Fibroblast of skin of right biceps (primary cell): ENCODE measurements at places on chromosomes 16 and 17.

- peak; percentile 22 for DNase-seq
Observed at GRCh38 chr16:47311738-47312505, 148.9 kb downstream of the ITFG1 start.

GRCh38 chr16:10668322-10669045 is 26.2 kb downstream of the TEKT5 start:
- no peak for DNase-seq

DNA sequence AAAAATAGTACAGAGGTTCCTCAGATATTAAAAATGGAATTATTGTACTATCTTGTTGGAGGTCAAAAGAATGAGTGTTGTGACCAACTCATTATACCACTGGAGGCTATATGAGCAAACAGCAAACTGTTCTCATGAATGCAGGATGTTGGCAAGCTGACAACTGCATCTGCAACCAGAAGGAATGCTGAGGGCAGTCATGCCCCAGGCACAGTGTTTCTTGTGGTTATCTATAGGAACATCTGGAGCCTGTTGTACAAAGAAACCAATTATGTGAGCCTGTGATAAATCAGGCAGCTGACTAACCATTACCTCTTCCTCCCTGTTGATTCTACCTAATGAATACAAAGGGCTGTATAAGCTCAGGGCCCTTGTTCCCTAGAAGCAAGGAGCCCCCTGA is 2057.1 kb downstream of the TP53TG3F start:
- DNase-seq, result no peak

DNA sequence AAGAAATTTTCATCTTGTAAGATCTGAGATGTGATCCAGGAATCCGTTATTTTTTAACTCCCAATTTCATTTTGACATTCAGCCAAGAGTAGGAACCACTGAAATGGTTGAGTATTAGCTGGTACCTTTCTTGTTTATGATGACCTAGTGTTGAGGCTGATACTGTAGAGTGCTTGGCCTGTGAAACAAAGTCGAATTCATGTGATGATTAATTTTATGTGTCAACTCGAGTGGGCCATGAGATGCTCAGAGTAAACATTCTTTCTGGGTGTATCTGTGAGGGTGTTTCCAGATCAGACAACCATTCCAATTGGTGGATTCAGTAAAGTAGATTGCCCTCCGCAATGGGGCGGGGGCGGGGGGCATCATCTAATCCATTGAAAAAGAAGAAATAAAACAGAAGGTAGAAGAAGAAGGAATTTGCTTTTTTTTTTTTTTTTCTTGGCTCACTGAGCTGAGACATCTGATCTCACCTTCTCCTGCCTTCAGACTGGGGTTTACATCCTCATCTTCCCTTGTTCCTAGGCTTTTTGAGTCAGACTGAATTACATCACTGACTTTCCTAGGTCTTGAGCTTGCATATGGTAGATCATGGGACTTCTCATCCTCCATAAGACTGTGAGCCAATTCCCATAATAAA is 264.6 kb upstream of the KCNJ16 start:
- no peak for DNase-seq

DNA sequence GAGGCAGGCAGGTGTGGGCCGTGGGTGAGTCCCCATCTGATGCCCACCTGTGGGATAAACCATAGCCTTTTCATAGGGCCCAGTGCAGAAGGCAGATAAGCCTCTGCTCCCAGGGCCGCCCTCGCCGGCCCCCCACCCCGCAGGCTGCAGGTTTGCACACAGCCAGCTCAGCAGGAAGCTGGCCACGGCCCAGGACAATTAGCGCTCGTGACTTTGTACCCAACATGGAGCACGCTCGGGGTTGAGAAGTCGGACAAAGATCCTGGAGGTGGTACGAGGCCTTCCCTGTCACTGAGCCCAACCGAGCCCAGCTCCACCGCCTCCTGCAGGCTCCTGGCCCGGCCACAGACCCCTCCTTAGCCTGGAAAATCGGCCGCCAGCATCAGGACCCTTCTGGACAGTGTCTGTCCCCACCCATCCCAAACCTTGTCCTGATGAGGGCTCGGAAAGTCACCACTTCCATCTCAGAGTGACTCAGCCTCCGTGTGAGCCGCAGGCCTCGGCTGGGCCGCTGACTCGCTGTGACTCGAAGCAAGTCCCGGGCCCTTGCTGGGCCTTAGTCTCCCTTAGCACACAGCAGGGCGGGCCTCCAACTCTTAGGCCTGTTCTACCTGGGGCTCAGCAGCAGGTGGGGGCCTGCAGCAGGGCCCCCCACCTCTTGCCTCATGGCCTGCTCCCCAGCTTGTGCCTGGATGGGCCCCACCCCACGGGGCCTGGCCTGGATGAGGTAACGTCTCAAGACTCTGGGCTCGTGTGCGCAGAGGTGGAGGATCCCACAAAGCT is 22.7 kb downstream of the FAM83G start:
- DNase-seq, result peak; percentile 81

GRCh38 chr17:82241926-82242697 is 13.3 kb downstream of the SLC16A3 start:
- peak; percentile 35 for DNase-seq

DNA sequence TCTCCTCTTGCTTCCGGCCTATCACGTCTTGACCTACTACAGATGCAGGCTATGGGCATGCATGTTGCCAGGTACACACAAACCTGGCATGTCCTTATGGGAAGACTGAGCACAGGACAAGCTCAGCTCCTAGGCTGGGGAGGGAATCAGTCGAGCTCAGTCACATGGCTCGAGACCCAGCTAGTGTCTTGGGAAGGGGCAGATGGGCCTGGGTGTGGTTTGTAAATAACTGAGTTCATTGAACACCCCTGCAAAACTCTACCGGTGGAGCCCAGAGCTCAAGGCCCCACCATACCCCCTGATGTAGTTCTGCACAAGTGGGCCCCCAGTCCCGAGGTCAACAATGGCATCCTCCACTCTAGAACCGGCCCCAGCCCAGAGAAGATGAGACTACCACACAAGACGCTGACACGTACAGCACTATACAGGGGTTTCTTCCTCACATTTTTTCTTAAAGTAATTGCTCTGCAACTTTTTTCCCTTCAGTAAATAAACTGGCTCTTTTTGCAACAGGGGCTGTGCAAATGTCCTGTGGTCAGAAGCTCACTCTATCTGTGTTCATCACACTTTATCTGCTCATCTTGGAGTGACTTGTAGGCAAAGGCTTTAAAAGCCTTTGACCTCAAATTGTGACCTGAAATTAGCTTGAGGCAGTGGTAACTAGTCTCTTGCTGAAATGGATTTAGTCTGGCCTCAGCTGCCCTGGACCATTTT is 22.9 kb downstream of the ZNHIT3 start:
- no peak for DNase-seq

DNA sequence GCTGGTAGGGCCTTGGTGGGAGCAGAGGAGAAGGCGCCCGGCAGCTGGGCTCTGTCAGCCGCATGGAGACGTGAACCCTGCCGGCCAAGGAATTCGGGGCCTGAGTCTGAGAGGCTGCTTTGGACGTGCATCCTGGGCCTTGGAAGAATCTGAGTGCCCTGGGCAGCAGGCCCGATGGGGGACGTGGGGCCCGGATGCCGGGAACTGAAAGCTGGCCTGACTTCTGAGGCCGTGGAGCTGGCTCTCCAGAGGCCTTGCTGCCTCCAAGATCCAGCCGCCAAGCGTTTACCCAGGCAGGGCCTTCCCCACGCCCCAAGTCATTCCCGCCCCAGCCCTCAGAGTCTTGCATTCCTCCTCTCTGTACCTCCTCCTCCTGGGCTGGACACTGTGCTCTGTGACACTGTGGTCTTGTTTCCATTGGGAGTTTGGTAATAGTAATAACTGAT is 37.2 kb downstream of the NKD1 start:
- no peak for DNase-seq

GRCh38 chr17:81428121-81428515 is 32.9 kb downstream of the BAHCC1 start:
- no peak for DNase-seq

DNA sequence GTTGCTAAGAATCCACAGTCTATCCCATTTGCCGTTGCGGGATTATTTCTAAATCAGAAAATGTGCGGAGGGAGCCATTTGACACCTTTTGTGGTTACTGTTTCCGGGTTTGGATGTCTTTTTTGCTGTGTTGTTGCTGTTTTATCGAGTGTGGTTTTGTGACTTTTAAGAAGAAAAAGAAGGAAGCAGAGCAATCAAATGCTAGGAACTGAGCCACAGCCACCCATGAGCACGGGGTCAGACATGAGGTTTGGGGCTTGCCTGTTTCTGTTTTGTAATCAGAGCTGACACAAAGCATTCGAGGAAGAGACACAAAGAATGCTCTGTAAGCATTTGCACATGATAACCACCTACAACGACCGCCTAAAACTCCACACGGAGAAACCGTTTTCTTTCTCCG is 53.1 kb upstream of the CHMP6 start:
- no peak for DNase-seq

DNA sequence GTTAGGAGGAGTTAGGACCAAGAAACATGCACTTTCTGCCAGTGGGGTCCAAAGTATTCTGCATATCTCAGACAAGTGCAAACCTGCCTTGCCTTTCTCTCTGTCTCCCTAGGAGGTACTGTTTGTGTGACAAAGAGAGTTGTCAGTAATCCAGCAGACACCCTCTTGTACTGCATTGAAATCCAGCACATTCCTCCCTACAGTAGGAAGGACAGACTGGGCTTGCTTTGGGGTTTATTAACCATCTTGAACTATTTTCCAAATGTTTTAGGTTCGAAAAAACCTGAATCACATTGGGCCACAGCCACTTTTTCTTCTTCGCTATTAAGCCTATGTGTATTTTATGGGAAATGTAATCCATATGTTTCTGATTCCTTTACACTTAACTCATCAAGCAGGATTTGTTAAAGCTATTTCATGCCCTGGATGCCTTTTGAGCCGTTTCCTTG is 204.2 kb upstream of the KCNJ16 start:
- DNase-seq, result peak; percentile 95

DNA sequence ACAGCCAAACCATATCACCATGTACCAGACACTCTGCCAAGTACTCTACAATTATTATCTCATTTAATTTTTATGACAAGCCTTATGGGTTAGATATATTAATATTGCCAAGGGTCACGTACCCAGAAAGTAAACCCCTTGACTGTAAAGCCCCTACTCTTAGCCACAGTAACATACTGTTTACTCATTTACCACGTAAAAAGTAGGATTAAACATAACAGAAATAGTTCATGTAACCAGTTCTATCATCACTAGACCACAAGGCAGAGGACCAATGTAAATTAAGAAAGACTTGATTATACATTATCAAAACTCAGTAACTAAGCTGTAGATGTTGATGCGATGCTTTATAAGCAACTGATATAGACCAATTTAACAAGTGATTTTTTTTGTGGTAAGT is 101.5 kb upstream of the CNTNAP4 start:
- DNase-seq, result no peak

GRCh38 chr17:39705786-39706348 is 6.0 kb downstream of the ERBB2 start:
- DNase-seq, result no peak

DNA sequence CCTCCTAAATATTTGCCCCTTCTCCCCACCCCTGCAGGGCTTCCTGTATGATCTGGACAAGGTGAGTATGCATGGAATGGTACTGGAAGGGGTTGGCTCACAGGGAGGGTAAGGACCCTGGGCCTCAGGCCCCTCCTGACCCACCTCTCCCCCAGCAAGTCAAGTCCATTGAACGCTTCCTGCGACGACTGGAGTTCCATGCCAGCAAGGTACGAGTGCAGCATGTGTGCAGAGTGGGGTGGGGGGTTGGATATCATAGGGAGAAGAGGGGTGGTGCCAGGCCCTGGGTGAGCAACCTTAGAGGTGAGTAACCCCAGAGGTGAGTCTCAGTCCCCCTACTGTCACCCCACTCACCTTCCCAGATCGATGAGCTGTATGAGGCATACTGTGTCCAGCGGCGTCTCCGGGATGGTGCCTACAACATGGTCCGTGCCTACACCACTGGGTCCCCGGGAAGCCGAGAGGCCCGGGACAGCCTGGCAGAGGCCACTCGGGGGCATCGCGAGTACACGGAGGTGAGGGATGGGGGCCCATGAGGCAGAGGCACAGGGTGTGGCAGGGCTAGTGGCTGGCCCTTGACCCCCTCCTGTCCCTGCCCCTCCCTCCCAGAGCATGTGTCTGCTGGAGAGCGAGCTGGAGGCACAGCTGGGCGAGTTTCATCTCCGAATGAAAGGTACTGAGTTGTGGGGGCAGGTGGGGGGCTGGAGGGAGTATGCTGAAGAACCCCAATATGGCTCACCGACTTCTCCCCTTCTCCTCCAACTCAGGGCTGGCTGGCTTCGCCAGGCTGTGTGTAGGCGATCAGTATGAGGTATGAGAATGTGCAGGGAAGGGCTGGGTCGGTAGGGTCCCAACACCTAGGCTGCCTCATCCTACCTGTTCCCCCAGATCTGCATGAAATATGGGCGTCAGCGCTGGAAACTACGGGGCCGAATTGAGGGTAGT is 11.3 kb downstream of the RIPOR1 start:
- no peak for DNase-seq

GRCh38 chr17:75830164-75831031 is 13.8 kb downstream of the UNC13D start:
- DNase-seq, result no peak

- no peak for DNase-seq
Observed at GRCh38 chr17:66296289-66296725, 6.1 kb upstream of the PRKCA start.

DNA sequence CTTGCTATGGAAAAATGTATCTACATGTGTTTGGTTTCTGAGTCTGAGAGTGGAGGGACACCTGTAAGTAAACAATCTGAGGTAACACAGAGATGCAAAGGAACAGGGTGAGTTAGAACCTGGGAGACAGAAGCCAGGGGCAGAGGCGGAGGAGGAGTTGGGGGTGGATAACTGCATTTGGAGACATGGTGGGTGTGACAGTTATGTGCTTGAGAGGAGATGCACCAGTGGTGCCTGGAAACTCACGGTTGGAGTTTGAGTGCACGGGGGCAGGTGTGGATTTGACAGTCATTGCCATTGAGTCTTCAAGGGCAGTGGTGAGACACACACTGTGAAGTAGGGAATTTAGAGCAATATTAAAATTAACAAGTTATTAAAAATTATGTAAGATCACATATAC is 6.5 kb downstream of the NUP93 start:
- no peak for DNase-seq

GRCh38 chr16:68388124-68388523 is 60.2 kb downstream of the SMPD3 start:
- DNase-seq, result no peak
